ENCODE measurements at places on chromosomes 2 and 18.

DNA sequence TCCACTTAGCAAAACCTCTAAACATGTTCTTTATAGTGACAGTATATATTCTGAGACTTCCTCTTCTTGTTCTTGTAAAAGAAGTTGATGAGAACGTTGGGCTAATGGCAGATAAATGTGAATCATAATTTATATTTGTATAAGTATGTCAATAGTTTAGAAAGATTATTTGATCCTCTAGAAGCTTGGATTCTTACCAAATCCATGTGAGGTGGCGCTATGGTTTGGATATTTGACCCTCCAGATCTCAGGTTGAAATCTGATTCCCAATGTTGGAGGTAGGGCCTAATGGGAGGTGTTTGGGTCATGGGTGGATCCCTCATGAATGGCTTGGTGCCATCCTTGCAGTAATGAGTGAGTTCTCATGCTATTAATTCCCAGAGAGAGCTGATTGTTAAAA, 29.8 kb upstream of the SCN1A start:
- DNase-seq, result no peak

GRCh38 chr2:66869076-66869475, 434.2 kb downstream of the MEIS1 start:
- DNase-seq, result no peak

DNA sequence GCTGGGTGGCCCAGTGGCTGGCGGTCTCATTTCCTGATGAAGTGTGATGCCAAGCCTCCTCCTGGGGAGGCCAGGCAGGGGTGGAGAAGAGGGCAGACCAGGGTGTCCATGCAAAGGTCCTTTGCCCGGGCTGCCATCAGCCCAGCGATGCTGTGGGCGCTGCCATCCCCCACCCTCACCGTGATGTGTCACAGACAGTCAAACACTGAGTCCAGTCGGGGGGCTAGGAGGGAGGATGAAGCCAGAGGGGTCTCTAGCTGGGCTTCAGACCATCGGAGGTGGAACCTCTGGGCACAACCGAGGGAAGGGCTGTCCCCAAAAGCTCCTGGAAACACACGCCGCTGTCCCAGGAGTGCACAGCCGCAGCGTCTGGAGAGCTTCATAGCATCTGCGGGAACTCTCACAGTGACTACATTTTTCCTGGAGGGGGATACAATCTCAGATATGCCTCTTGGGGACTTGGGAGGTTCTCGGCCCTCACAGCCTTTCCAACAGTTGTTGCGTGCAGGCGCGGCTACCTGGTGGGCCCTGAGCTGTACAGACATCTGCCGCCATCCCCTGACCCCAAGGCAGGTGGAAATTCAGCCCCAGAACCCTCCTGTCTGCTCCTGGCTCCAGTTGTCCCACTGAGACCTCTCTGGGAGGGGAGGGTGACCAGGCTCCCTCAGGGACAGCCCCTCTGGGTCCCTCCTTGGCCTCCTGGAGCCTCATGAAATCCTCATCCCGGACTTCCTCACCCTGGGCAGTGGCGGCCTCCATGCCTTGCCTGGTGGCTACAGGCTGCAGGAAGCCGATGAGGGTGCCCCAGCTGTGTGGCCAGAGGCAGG, 26.5 kb upstream of the OTOS start:
- no peak for DNase-seq

- no peak for DNase-seq
These were observed 31.3 kb downstream of the NCK2 start for GRCh38 chr2:105775809-105776559.

DNA sequence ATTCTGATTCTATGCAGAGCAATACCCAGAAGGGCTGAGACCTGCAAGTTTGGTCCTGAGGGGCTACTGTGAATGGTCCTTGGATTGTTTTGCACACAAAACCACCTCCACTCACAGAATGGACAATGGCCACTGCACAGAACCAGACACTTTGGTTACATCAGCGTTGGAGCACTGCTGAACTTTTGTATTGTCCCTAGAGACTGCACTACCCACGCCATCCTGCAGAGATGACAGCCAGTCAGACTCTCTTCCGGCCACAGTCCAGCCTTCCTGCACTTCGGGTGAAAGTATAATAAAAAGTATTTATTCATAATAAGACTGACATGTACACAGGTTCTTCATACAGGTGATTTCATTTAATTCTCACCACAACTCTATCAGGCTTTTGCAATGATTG, 35.7 kb downstream of the CELF4 start:
- DNase-seq, result no peak

DNA sequence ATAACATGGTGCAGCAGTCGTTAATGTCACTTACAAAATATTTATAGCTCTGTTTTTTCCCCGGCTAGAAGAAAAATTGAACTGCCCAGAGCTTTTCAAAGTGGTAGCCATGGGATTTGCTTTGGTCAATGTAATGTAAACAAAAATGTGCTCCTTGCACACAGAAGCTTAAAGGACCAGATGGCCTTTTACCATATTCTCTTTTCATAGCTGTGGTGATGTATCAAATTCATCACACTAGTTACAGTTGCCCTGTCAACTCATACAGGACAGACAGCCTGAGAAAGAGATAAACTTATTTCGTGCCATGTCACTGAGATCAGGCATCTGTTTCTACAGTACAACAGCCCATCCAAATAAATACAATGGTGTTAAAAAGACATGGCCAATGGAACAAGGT, 368.1 kb upstream of the CDH19 start:
- DNase-seq, result no peak
